ENCODE measurements at places on chromosomes 13 and 19.

DNA sequence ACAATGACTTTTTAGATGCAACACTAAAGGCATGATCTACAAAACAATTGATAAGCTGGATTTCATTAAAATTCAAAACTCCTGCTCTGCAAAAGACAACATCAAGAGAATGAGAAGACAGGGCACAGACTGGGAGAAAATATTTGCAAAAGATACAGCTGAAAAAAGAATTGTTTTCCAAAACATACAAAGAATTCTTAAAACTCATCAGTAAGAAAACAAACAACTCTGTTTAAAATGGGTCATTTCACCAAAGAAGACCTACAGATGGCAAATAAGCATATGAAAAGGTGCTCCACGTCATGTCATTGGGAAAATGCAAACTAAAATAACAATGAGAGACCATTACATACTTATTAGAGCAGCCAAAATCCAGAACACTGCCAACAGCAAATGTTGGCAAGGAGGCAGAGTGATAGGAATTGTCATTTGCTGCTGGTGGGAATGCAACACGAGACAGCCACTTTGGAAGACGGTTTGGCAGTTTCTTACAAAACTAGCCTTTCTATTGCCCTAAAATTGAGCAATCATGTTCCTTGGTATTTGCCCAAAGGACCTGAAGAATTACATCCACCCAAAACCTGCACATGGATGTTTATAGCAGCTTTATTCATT lies 39.2 kb downstream of the FLT1 start:
- no peak for DNase-seq

- no peak for DNase-seq
These were observed 49.6 kb downstream of the ABCC4 start for GRCh38 chr13:95251641-95252040.

DNA sequence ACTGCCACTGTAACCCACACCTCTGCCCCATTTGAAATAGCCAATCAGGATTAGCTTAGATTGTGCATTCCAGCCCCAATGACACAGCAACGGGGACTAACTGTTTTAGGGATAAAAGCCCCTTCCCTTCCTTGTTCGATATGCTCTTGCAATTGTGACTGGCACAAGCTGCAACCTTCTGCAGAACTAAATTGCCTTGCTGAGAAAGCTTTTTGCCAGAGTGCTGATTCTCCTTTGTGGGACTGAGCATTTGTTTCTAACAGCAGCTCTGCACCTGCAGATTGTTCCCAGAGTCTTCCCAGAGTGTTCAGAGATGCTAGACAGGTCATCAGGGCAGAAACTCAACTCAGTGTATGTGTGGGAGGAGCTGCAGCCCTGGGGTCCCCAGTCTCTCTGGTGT lies 115.8 kb downstream of the ZNF675 start:
- no peak for DNase-seq

DNA sequence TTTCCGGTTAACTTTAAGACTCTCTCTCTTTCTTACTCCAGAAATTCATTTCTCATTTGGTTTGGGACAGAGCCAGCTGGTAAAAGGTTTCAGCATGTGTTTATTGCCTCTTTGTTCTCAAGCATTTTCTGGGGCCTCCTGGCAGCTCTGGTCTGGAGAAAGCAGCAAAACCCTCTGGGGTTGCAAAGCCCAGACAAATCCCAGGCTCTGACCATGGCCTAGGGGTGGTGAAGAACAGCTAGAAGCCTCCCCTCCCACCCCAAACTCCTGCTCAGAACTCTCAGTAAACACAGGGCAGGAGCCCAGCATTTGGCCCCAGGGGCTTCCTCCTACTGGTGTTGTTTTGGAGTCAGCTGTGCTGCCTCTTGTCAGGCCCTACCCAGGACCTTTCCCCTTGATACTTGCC lies 124.2 kb upstream of the SERP2 start:
- DNase-seq, result no peak

All from activated T-cell treated with anti-CD3 and anti-CD28 coated beads, Interleukin-2, amount 50 U/mL, for 72 hours (primary cell).